ENCODE measurements at places on chromosomes 6 and 20. TPM values are rescaled to one million over a fixed set of nuclear protein-coding genes. Genes with fewer than 3 reads are reported as not detected.

GRCh38 chr6:101344885-101345284, 48.6 kb upstream of the GRIK2 start:
- no peak for DNase-seq

DNA sequence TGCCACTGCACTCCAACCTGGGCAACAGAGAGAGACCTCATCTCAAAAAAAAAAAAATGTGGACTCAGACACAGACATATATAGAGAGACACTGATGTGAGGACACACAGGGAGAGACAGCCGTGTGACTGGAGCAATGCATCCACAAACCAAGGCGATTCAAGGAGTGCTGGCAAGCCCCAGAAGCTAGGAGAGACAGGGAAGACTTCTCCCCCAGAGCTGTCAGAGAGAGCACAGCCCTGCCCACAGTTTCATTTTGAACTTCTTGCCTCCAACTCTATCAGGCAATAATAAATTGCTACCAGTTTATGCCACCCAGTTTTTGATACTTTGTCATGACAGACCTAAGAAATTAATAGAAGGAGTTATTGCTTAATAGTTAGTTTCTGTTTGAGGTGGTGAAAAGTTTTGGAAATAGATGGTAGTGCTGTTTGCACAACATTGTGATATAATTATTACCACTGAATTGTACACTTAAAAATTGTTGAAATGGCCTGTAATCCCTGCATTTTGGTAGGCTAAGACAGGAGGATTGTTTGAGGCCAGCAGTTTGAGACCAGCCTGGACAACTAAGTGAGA, 5.1 kb upstream of the MDFI start:
- no peak for DNase-seq

SLC22A2 gene
- not detected for total RNA-seq

LRRC73 gene
- not detected for total RNA-seq

WFDC5 gene
- total RNA-seq = not detected

NMBR gene
- not detected for total RNA-seq

DNA sequence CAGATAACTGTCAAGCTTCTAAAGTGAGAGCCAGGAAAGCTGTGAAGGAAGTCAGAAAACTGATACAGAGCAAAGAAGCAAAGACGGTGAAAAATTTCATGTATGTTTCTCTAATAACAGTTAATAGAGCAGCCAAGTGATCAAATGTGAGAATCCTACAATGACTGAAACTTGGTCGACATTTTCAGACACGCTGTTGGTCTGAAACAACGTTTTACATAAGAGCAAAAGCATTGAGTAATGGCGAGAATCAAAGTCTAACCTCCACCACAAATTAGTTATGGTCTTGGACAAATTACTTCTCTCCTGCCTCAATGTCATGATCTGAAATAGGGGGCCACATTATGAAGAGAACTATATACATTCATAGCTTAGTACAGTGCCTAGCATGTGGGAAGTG, 3.3 kb downstream of the MKKS start:
- no peak for DNase-seq

GRCh38 chr6:117157448-117157847, 107.9 kb upstream of the VGLL2 start:
- DNase-seq = no peak

ELOVL5 gene
- total RNA-seq = 74.6 TPM

DNA sequence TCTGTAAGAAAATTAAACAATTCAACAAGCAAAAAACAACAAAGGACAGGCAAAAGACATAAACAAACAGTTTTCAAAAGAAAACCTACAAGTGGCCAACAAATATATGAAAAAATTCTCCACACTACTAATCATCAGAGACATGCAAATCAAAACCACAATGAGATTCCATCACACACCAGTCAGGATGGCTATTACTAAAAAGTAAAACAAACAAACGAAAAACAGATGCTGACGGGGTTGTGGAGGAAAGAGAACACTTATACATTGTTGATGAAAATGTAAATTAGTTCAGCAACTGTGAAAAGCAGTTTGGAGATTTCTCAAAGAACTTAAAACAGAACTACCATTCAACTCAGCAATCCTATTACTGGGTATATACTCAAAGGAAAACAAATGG, 537.6 kb downstream of the HDGFL1 start:
- DNase-seq = peak; percentile 0

DNA sequence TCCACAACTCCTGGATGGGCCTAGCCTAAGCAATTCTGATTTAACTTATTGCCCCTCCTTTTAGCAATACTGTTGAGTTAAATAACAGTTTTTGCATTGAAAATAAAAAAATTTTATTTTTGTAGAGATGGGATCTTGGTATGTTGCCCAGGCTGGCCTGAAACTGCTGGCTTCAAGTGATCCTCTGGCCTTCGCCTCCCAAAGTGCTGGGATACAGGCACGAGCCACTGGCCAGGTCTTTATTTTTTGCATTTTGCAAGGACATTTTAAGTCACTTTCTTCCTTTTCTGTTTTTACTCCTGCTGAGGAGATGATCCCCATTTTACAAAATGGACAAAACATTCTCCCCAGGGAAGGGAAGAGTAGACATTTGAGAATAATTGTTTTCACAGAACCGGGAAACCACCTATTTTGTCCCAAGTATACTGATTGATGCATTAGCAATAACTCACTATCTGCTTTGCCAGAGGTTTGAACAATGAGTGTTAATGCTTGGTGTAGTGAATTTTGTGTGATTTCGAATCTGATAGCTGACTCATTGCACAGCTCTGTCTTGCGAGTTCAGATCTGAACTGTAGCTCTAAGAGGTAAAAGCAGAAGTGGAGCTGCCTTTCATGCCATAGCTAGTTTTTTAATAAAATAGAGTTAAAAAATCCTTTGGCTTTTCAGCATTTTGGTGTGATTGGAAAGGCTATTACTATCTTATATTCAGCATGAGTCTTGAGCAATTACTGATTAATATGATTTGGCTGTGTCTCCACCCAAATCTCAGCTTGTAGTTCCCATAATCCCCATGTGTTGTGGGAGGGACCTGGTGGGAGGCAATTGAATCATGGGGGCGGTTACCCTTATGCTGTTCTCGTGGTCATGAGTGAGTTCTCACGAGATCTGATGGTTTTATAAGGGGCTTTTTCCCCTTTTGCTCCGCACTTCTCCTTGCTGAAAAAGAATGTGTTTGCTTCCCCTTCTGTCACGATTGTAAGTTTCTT, 20.9 kb downstream of the IGF2R start:
- DNase-seq = no peak
